ENCODE measurements at places on chromosomes 13 and 19.

DNA sequence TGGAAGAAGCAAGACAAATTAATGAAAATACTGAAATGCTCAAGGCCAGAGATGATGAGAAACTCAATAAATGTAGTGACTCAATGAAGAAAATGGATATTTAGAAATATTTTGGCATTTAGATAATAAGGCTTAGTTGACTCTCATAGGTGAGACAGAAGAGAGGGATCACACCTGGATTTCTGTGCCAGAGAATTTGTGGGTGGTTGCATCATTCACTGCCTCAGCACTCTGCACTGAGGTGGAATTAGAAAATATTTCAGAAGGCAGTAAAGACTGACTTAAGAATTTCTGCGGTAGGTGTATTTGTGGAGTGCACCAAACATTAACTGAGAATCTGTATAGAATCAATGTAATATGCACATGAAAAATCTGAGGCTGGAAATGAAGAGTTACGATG, 848.3 kb upstream of the PCDH9 start:
- no peaks in the 10 kb centered on the region for H3K27me3 ChIP-seq
- H3K27ac ChIP-seq: no peak overlapping the region
- H3K4me1 ChIP-seq: no peaks in the 10 kb centered on the region
- no peaks in the 10 kb centered on the region for H3K36me3 ChIP-seq
- DNase-seq: no peak

DNA sequence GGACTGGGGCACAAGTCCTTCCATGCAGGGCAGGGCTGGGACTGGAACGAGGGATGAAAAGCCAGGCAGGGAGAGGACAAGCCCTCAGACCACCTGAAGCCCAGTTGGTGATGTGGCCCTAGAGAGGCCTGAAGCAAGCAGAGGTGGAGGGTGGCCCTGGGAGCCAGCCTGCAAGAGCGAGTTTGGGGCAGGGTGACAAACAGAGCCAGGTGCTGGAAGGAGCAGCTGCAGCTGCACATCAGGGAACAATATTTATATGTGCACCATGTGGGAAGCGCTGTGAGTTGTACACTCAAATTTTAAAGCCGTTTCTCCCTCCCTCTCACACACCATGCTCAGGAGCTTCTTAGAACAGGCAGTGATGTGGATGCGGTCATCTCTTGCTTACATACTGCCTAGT, 67.8 kb downstream of the FGF9 start:
- no peaks in the 10 kb centered on the region for H3K36me3 ChIP-seq
- H3K4me3 ChIP-seq: no peak overlapping the region
- no peak overlapping the region for H3K27ac ChIP-seq
- no peaks in the 10 kb centered on the region for H3K27me3 ChIP-seq

DNA sequence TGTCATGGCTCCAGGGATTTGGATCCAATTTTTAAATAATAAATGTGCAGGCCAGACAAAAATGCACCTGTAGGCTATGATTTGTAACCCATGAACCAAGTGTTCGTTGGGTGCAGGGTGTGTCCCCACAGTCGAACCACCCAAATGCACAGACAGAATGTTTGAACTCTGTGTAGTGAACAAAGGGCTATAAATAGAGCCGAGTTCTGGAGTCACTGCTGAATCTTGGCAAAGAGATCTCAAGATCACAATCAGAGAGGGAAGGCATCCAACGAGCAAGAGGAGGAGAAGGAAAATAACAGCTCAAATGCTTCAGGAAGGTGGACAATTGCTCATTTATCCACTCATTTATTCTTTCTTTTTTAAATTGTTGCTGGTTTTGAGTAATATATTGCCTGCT, 547.9 kb downstream of the FGF9 start:
- H3K4me1 ChIP-seq: no peaks in the 10 kb centered on the region
- no peaks in the 10 kb centered on the region for H3K36me3 ChIP-seq
- DNase-seq: no peak
- H3K27me3 ChIP-seq: no peaks in the 10 kb centered on the region
- H3K4me3 ChIP-seq: no peak overlapping the region

DNA sequence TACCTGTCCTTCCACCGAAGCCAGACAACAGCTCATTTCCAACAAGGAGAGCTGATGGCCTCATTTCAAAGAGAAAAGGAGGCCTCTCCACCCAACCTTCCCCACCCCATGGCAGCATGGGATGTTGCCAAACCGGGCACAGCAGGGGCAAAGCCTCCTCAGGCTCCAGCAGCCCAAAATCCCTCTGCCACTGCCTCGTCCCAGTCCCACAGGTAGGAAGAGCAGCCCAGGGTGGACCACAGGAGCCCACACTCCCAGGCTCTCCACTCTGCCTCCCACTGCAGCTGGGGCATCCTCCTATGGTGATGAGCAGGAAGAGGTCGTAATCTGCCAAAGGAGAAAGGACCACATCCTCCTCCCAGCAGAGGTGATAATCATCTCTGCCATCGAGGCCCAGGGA, 50.9 kb downstream of the PEPD start:
- no peak overlapping the region for H3K27ac ChIP-seq
- no peaks in the 10 kb centered on the region for H3K36me3 ChIP-seq
- no peak overlapping the region for H3K4me3 ChIP-seq
- no peaks in the 10 kb centered on the region for H3K27me3 ChIP-seq
- no peak for DNase-seq
- H3K4me1 ChIP-seq: peaks cover 14% of the 10 kb centered on the region

- no peaks in the 10 kb centered on the region for H3K36me3 ChIP-seq
- no peaks in the 10 kb centered on the region for H3K27me3 ChIP-seq
- H3K27ac ChIP-seq: no peak overlapping the region
- H3K4me3 ChIP-seq: no peak overlapping the region
These were observed 112.6 kb downstream of the STARD13 start for GRCh38 chr13:33172911-33173310.
